Natural killer cell (primary cell): ENCODE measurements at places on chromosomes 4 and X. TPM values are rescaled to one million over a fixed set of nuclear protein-coding genes. Genes with fewer than 3 reads are reported as not detected.

GRCh38 chr4:140208921-140209320 lies 54.9 kb upstream of the MAML3 start:
- DNase-seq: no peak

DNA sequence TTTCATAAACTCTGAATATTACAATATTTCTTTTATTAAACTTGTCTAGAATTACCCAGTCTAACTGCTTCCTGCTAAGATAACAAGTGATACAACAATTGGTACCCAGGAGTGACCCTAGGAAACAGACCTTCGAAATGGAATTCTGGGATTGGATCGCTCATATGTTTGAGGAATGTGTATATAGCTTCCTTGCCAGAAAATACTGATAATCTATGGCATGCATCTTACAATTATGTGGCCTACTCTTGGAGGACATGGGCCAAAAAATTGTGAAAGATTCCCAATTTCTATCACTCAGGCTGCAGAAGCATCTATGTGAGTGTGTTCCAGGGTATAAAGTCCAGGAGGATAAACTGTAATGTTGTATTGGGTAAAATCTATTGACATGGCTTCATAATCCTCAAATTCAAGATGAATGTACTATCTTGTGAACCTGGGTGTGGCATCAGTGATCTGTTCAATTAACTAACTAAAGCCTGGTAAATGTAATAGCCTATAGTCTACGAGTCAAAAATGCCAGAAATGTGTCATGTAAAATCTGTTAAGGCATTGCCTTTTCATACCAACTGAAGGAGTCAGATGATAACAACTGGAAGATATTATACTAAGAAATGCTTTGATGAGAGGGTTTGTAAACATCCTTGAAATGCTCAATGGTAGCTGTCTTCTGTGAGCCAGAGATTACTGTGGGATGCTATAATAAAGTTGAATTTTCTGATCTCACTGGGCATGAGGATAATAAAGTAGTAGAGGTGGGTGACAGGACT lies 1499.3 kb downstream of the PCDH7 start:
- DNase-seq: no peak

The PAGE1 gene
- total RNA-seq: not detected

DNA sequence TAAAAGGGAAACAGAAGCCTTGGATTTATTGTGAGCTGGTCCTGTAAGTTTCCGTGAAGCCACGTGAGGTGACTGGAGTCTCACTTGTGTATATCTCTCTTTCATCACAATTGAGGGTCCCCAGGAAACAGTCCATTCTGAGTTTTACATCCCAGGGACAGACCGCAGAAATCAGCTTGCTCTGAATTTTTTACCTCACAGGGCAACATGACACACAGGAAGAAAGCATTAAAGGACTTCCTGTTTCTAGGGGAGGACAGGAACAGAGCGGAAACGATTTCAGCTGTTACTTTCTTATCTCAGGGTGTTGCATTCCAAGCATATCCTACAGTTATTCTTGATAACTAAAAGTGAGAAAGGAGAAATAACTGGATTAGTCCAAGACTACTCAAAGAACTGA lies 553.5 kb downstream of the TRAM1L1 start:
- no peak for DNase-seq
